ENCODE measurements at places on chromosomes 13 and 19. TPM values are rescaled to one million over a fixed set of nuclear protein-coding genes. Genes with fewer than 3 reads are reported as not detected.
A peak's percentile ranks its signal among the peaks of the same experiment; 100 is the strongest.

- DNase-seq: no peak
Measured at GRCh38 chr19:18440936-18441803, 3.2 kb upstream of the ISYNA1 start.

- DNase-seq: no peak
Measured at GRCh38 chr19:33501693-33502356, 19.8 kb downstream of the PEPD start.

DNA sequence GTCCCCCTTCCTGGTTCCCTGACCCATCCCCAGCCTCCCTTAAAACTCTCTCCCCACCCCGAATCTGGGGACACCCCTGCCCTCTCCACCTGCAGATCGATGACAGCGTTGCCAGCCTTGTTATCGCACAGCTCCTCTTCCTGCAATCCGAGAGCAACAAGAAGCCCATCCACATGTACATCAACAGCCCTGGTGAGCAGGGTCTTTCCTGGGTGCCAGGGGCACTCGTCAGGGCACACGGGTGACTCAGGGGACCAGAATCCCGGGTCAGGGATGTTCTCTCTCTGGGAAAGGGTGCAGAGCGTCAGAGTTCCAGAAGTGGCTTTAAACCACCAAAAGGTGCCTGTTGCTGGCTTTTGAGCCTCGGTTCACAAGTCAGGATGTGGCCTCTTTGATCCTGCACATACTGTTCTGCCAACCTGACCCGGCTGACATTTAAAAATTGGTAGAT lies 1.0 kb downstream of the CLPP start:
- no peak for DNase-seq

MYBPC2 gene
- total RNA-seq: not detected

PCID2 gene
- total RNA-seq: 44.8 TPM

POLD1 gene
- 10.1 TPM for total RNA-seq

DNA sequence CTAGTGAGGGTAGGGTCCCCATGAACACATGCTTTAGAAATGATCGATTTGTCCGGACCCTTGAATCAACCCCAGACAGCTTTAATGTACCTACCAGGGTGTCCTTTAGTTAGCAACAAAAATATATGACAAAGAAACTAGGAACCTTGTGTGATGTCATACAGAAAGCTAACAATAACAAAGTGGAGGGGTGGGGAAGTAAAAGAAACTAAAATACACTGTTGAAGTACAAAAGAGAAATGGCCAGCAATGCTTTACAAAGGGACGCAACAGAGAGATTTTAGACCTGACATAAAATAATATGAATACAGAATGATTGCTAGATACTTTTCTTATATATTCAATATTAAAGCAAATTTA lies 40.0 kb downstream of the DZIP1 start:
- no peak for DNase-seq

LIM2 gene
- not detected for total RNA-seq

DNA sequence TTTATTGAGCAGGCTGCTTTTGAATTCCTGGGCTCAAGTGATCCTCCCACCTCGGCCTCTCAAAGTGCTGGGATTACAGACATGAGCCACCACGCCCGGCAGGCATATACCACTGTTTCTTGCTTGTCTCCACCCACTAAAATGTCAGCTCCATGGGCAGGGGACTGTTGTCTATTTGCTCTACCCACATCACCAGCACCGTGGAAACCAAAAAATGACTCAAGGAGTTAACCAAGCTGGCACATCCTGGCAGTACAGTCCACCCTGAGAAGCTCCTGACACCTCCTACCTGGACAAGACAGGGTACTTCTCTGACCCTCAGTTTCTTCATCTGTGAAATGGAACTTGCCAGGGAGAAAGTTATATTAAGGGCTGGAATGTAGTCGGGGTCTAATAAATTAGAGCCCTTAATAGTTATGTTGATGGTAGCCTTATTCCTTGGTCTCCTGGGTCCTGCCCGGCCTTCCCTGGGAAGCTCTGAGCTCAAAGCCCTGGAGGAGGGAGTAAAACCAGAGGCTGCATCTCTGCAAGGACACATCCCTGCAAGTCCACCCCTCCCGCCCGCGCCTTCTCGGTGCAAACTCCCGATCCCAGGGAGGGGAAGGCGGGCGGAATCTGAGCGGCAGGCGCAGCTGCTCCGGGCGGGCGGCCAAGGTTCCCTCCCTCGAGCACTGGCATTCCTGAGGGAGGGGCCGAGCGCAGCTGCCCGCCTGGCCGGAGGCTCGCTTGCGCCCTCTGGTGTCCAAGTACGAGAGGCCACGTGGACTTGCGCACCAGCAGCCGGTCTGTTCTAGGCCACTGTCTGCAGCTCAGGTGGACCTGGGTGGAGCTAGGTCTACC lies 14.1 kb downstream of the RDH8 start:
- peak; percentile 80 for DNase-seq

- no peak for DNase-seq
Measured at GRCh38 chr13:23440821-23441618, 7.5 kb upstream of the SACS start.

PEX11G gene
- total RNA-seq: 9.9 TPM

SPACA4 gene
- not detected for total RNA-seq

DNA sequence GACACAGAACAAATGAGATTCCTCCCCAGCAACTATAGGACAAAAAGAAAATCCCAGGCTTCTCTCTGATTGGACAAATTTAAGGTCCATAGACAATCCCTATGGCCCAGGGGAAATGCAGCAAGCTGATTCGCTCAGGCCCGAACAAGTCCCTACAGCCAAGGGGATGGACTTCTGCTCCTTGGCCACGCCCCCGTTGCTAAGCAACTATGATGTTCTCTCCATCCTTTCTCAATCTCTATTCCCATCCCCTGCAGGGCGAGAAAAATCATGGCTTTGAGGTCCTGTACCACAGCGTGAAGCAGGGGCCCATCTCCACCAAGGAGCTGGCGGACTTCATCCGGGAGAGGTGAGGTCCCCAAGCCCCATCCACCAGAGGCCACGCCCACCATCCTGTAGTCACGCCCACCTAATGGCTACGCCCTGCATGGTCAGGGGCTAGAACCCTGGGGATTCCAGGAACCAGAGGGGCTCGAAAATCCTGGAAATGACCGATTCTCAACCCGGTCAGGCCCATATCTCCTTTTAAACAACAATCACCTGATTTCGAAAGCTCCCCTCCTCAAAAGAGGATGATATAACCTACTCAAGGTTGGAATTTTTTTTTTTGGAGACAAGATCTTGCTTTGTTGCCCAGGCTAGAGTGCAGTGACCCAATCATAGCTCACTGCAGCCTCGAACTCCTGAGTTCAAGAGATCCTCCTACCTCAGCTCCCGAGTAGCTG lies 11.4 kb downstream of the FCHO1 start:
- DNase-seq: no peak

ZNF799 gene
- total RNA-seq: 3.1 TPM

DNA sequence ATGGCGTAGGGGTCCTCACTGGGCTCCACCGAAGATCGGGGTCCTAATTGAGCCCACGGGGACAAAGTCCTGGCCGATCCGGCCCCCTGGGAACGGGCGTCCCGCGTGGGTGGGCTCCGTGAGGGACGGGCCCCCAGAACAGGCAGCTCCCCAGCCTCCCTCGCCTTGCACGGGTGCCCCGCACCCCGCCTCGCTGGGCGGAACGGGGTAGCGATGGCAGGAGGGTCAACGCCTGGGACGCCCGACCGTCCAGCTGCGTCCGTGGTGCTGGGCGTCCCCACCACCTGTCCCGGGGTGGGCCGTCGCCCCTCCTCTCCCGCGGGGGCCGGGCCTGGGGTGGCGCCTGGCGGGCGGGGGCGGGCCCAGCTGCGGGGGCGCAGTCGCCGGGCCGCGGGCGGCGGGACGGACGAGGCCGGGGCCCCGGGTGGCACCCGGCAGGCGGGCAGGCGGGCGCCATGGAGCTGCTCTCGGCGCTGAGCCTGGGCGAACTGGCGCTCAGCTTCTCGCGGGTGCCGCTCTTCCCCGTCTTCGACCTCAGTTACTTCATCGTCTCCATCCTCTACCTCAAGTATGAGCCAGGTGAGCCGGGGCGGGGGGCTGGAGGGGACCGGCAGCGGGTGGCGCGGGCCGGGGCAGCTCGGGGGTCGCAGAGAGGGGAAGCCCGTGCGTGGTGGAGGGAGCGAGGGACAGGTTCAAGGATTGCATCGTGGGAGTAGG lies at the start of gene TMEM38A:
TMEM38A (plus strand) TSS at position 377 of the 717 bp plus-strand sequence; CDS start at position 456, 79 bp downstream.
- no peak for DNase-seq

DNA sequence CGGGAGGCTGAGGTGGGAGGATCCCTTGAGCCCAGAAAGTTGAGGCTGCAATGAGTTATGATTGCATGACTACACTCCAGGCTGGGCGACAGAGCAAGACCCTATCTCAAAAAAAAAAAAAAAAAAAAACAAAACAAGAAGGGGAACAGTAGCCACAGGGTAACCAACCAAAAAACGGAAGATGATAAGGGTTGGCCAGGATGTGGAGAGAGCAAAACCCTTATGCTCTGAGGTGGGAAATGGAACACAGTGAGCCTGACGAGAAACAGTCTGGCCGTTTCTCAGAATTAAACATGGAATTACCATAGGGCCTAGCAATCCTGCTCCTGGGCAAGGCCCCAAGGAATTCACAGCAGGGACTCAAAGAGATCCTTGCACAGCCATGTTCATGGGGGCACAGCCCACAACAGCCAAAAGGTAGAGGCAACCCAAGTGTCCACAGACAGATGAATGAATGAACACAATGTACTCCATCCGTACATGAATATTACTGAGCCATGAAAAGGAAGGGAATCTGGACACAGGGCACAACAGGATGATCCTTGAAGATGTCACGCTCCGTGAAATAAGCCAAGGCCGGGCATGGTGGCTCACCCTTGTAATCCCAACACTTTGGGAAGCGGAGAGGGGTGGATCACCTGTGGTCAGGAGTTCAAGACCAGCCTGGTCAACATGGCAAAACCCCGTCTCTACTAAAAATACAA lies 11.3 kb downstream of the NMRK2 start:
- DNase-seq: no peak

- no peak for DNase-seq
Measured at GRCh38 chr13:91704398-91704797, 306.0 kb downstream of the GPC5 start.

SELENOV gene
- not detected for total RNA-seq

GRCh38 chr19:3986260-3987041 lies 1.2 kb upstream of the EEF2 start:
- DNase-seq: no peak

SYNGR4 gene
- total RNA-seq: not detected

DNA sequence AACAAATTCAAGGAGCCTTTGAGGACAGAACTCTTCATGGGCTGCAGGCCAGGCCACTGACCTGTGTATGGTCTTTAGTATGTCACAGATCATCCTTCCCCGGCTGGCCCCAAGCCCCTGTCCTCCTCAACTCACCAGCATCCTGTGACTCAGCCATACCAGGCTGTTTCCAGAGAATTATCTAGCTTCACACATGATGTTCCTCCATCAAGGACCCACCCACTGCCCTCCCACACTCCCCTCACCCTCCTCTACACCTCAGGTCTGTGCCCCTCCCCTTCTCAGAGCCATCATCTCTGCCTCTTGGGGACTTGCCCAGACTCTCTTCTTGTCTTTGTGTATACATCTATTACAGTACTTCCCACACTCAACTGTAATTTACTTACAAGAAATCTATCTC lies 14.7 kb downstream of the DCT start:
- DNase-seq: no peak

GRCh38 chr13:77333594-77333993 lies 6.7 kb upstream of the MYCBP2 start:
- no peak for DNase-seq

CAPN12 gene
- total RNA-seq: 1.5 TPM

DNA sequence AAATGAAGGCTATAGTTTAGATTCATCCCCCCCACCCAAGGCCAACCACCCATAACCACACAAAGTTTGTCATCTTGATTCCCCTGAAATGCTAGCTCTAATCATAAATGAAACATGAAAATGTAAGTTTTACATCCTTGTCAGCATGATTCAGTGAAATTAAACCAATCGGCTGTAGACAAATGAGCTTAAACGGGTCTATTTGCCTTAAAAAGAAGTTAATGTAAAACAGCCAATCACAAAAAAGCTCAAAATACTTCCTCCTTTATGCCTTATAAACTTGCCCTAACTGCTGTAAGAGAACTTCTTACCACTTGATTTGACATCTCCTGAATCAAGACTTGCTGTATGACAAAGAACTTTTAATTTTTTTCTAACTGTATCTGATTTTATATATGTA lies 34.5 kb upstream of the MRI1 start:
- no peak for DNase-seq

DNA sequence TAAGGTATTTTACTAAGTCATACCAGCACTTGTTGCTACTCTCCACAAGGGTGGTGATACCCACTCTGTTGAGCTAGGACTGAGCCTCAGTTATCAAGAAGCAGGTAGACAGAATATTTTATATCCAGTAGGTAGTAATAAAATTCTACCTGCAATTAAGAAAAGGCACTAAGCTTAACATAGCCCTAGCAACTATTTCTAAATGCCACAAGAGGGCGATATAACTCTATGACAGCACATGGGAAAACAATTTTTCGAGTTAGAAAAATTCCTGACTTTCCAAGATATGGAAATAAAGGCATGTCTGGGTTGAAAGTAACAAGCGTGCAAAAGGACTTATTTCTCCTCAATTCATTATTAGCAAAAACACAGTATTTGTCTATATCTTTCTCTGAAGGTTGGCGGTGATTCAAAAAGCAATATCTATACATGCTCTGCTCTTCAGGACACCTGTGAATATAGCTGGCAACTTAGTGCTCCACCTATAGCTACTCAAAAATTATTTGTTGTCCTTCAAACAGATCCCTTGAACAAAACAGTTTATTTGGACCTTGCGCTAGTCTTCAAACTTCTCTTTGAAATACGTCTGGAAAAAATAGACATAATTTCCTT lies 14.7 kb downstream of the CCDC169 start:
- DNase-seq: no peak

DNA sequence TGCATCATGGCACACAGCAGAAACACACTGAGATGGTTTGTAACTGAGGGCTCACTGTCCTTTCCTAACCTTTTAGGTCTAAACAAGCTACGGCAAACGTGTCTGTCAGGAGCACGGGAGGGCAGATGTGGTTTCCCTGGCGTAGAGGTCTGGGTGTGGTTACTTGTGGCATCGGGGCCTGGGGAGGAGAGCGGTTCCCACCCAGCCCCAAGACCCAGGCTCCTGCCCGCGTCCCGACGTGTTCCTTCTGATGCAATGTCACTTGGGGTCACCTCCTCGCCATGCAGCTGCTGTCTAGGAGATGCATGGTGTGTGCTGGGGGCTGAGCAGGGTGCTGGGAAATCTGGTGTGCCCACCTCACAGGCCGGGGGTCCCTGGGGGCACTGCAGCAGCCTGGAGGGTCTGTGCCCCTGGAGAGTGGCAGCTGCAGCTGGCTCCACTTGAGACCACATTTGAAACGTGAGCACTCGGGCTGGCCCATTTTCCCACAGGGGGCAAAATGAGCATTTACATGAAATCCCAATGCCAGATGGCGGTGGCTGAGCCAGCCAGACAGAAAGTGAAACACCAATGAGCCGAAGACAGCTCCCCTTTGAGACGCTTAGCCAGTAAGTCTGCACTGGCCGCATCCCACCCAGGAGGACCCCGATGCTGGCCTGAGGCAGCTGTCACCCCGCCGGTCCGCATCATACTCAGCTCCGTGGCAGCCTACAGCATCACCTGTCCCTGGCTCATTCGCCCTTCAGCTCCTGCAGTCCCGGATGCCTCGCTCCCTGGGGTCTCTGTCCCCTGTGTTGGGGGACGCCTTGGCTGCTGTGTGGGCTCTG lies 22.3 kb upstream of the MYDGF start:
- DNase-seq: no peak

KRTDAP gene
- not detected for total RNA-seq

All from omental fat pad (tissue), 4 donors.